Skin of body (tissue), 3 donors: ENCODE measurements at places on chromosomes 6 and 20. TPM values are rescaled to one million over a fixed set of nuclear protein-coding genes. Genes with fewer than 3 reads are reported as not detected.

The PFDN4 gene
- 41.3 TPM for total RNA-seq

The TULP1 gene
- total RNA-seq: 0.39 TPM

The PNPLA1 gene
- total RNA-seq: 4.2 TPM

The STX16 gene
- 56.8 TPM for total RNA-seq

The ULBP3 gene
- 3.9 TPM for total RNA-seq

The TSPO2 gene
- 0.79 TPM for total RNA-seq

The HCRTR2 gene
- not detected for total RNA-seq

The C20orf141 gene
- not detected for total RNA-seq

The TAAR5 gene
- total RNA-seq: not detected

The MOG gene
- total RNA-seq: not detected

The GSTA1 gene
- not detected for total RNA-seq

The PLA2G7 gene
- 2.0 TPM for total RNA-seq

The RIPOR2 gene
- total RNA-seq: 13.6 TPM
